HS-5 (cell line): ENCODE measurements at places on chromosomes 11 and 22.

DNA sequence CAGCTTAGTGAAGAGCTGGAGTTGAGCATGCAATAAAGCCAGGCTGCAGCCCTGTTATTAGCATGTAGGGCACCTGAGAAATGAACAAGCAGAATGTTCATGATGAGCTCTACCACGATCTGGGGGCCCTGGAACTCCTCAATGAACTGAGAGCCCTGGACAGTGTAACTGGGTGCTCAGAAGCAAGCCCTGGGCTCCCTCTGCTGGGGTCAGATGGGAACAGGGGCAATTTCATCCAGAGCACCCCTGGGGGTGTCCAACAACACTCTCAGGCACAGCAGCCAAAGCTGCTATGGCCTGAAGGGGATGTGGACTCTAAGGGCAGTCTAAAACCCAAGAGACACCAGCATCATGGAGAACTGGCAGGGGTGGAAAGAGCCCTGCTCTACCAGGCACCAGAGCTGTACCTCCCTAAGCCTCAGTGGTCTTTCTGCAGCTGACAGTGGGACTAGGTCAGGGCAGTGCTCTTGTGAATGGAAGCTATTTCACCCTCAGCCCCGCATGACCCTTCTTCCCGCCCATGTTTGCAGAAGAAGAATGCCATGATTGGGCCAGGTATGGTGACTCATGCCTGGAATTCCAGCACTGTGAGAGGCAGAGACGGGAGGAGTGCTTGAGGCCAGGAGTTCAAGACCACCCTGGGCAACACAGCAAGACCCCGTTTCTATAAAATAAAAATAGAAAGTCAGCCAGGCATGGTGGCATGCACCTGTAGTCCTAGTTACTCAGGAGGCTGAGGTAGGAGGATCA is 28.9 kb downstream of the THOC5 start:
- DNase-seq: no peak

DNA sequence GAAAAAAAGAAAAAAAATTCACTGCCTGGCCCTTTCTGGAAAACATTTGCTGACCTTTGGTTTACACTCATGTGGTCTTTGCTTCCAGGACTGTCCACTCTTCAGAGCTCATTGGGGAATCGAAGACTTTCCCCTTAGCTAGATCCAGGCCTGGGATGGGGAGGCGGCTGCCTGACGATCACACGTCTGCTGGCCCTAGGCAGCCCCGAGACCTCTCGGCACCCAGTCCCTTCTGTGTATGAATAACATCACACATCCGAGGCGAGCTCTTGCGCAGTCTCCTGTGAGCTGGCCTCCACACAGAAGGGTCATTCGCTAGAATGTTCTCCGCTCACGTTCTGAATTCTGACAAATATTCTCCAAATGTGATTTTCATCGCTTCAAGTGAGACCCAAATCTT is 25.7 kb upstream of the GAL start:
- no peak for DNase-seq

DNA sequence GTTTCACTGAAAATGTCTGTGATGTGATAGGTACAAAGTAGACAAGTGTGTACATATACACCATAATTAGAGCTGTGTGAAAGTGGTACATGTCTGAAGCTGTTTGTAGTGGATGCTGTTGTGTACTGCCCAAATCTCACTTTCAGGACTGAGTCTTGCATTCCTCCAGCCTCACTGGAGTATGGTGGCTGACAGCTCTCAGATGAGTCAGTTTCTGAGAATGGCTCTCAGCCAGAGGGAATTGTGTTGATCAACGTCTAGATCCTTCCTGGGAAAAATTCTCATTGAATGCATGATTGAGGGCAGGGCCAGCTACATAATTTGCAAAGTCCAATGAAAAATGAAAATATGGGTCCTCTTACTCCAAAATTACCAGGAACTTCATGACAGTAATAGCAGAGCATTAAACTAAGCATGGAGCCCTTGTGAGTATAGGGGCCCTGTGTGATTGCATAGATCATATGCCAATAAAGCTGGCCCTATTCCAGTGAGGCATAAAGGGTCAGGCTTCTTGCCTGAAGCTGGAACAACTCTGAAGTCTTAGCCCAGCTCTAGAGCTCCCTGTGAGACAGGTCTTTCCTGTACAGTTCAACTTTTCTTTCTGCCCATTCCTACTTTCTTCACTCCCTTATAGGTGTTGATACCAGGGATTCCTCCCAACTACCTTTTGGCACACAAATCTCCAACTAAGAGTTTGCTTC is 10.8 kb upstream of the CYP2R1 start:
- no peak for DNase-seq

DNA sequence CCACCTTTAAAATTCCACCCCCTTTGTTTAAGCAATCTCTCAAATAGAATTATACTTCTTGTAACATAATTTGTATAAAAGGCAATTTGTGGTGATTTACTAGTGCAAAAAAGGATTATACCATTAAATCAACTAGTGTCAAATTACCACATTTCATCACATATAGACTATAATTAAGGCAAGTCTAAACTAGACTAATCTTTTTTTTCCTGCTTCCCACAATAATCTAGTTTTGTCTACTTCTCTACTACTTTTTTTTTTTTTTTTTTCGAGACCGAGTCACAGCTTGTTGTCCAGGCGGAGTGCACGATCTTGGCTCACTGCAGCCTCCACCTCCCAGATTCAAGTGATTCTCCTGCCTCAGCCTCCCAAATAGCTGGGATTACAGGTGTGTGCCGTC is 36.1 kb upstream of the FZD4 start:
- DNase-seq: no peak

GRCh38 chr22:19818324-19819207 is 36.1 kb downstream of the GNB1L start:
- no peak for DNase-seq

DNA sequence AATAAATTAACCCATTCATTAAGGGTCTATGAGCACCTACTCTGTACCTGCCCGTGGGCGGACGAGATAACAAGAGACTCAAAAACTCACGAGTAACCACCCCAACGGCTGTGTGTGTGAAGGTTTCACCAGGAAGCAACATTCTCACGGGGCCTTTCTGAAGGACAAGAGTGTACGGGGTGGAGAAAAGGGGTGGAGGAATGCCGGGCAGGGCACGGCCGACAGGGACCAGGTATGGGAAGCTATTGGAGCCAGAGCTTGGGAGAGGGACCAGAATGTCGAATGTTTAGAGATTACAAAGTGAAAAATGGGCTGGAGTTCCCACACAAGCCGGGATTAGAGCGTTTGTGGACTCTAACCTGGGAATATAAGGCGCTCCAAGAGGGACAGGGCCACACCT is 1.6 kb downstream of the KMT5B start:
- no peak for DNase-seq

DNA sequence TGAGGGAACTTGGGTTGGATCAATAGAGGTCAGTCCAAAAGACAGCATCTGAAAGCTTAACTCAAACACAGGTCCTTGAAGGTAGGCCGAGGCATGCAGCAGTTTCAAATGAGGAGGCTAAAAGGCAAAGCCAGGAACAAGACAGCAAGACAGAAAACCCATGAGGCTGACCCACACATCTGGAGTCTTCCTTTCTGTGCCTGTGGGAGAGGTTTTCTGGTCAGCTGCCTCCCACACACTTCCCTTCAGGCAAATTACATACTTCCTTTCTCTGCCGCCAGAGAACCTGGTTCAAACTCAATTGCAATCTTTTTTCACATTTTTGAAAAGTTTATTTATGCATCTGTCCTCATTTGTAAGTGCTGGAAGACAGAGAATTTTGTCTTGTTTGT is 29.8 kb upstream of the CRTAM start:
- no peak for DNase-seq

- DNase-seq: no peak
Observed at GRCh38 chr11:86765203-86765602, 35.1 kb upstream of the PRSS23 start.

- no peak for DNase-seq
Observed at GRCh38 chr11:8096575-8096974, 15.6 kb downstream of the TUB start.

GRCh38 chr11:10935015-10935559 is 77.2 kb upstream of the ZBED5 start:
- no peak for DNase-seq

DNA sequence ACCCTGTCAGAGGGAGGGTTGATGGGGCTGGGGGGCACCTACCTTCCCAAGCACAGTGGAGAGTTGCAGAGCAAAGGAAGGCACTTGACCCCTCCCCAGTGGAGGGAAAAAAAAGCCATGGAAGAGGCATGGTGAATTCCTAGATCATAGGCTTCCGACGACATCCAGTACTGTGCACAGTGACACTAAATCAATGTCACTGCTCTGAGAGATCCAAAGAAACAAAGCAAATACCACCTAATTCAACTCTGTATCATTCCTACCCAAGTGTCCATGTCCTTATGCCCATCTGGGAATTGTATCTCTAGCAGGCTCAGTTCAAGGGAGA is 344.2 kb upstream of the NCAM1 start:
- DNase-seq: no peak

- DNase-seq: no peak
Observed at GRCh38 chr11:37370817-37371216, 772.8 kb upstream of the RAG2 start.

DNA sequence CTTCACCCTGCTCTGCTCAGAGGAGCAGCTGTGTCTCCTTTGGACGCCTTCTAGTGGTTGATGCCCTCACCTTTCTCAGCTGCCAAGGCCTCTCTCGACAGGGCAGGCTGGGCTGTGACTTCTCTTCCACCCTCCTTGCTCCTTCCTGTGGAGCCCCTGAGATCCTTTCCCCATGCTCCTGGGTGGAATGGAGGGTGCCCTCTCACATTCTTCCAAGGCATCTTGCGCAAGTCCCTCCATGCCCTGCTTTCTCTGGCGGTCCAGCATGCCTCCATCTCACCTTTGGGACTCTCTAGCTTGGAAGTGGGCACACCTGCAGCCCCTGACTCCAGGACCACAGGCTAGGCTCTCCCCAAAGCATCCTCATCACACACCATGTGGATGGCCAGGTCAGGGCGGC is 68.9 kb downstream of the BMAL1 start:
- DNase-seq: no peak

- DNase-seq: no peak
Observed at GRCh38 chr11:96279018-96279895, 63.7 kb downstream of the MAML2 start.

GRCh38 chr22:33669746-33670145 is 250.5 kb downstream of the LARGE1 start:
- no peak for DNase-seq

- no peak for DNase-seq
Observed at GRCh38 chr11:123161376-123162030, 33.5 kb downstream of the CLMP start.

- no peak for DNase-seq
Observed at GRCh38 chr11:2807801-2808241, 77.8 kb downstream of the CDKN1C start.

GRCh38 chr11:32894149-32894827 is 1.7 kb downstream of the QSER1 start:
- DNase-seq: peak; percentile 74

- DNase-seq: no peak
Observed at GRCh38 chr11:85541683-85542082, 85.5 kb downstream of the DLG2 start.

DNA sequence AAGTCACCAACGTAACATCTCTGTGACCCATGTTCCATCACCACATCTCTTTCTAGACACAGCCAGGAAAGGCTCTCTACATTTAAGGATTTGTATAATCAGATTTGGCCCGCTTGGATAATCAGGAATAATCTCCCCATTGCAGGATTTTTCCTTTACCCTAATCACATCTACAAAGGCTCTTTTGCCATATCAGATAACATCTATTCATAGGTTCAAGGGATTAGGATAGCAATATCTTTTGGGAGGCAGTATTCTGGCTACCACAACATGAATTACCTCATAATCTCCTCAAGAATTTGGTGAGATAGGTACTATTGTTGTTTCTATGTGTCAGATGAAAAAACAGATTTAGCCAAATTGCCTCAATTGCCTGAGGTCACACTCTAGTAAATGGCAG is 142.8 kb upstream of the UBASH3B start:
- DNase-seq: no peak

- no peak for DNase-seq
Observed at GRCh38 chr11:15073361-15074205, at the start of gene CALCB. Gene CALCB (plus strand): TSS chr11:15073593. CDS start chr11:15074719, 1,126 bp downstream.

DNA sequence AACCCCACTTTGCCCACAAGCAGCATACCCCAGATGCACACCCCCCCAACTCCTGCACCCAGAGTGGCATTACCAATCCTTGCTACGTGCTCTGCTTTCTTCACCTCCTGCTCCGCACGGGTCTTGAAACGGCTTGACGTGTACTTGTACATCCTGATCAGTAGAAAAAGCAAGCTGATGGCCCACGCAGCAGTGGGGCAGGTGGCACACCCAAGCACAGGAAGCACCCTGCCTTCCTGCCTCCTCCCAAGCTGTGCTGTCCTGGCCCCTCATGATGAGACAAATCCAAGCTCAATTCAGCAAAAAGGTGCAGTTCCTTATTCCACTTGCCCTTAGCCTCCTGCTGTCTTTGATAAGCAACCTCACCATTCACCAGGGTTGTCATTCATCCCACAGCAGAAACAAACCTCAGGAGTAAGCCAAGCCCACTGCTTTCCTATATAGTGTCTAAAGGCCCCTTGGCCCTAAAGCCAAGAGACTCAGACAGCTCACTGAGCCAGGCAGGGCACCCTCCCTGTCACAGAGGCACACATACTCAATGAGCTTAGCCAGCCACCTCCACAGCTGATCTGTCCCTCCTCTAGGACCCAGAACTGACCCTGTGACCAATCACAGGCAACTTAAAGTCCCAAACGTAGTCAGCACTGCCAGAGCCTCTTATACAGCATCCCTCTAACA is 27.8 kb downstream of the MORC2 start:
- DNase-seq: no peak
